ENCODE measurements at places on chromosomes 2 and 18. TPM values are rescaled to one million over a fixed set of nuclear protein-coding genes. Genes with fewer than 3 reads are reported as not detected.

- DNase-seq = no peak
Measured at GRCh38 chr2:203600286-203600685, 65.2 kb upstream of the RAPH1 start.

The PTH2R gene
- total RNA-seq = not detected

- no peak for DNase-seq
Measured at GRCh38 chr2:97913846-97914245, 81.9 kb downstream of the TMEM131 start.

GRCh38 chr2:26982102-26982742, 11.8 kb downstream of the MAPRE3 start:
- DNase-seq = no peak

- no peak for DNase-seq
Measured at GRCh38 chr2:145753966-145754365, 1234.0 kb upstream of the ZEB2 start.

DNA sequence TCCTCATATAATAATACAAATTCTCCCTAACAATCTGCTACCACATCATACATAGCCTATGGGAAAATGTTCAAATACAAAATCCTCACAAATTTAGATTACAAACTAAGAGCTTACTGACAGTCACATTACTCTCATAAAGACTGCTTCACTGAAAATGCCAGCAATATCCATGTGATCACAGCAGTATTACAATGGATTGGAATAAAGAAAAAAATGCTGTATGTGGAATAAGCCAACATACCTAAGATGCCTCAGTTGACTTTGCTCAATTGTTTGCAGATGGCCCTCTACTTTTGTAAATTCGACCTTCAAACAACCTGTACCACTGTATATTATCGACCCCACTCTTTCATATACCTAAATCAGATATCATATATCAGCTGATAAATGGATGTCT, 88.7 kb downstream of the DYM start:
- DNase-seq = no peak

DNA sequence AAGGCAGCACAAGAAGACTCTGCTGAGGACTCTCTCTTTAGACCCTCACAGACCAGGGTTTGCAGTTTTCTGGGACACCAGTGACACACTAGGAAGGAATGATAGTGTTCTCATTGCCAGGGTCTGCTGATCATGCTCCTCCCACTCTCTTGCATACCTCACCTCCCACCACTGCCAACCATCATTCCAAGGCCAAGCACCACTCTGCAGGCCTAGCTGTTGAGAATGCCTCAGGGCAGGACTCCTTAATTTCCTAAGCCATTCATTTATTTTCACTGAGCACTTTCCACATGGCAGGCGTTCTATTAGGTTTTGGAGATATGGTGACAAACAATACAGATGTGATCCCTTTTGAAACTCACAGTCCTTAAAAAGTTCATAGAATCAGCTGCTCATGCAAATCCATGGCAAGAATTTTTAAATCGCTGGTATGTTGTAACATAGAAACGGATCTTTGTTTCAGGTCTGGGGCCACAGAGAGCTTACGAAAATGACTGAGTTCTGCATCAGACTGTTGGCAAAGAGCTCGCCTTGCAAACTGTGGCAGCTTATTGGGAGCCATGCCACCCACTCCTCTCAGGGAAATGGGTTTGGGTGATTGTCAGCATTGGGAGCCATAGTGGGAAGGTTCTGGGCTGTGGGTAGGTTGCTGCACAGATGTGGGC, 78.5 kb downstream of the XDH start:
- DNase-seq = no peak

All from spleen (tissue), 13 donors.